T-helper 17 cell (primary cell): ENCODE measurements at places on chromosomes 7 and 10. TPM values are rescaled to one million over a fixed set of nuclear protein-coding genes. Genes with fewer than 3 reads are reported as not detected.

RTKN2 gene
- total RNA-seq = 3.8 TPM

RARRES2 gene
- total RNA-seq = not detected

INHBA gene
- 0.12 TPM for total RNA-seq

VAX1 gene
- not detected for total RNA-seq

CYP3A7 gene
- not detected for total RNA-seq

DENND2A gene
- not detected for total RNA-seq

SLC12A9 gene
- 43.9 TPM for total RNA-seq

ZNF736 gene
- total RNA-seq = 19.6 TPM

LHFPL3 gene
- not detected for total RNA-seq

HECW1 gene
- not detected for total RNA-seq

RHEB gene
- total RNA-seq = 71.1 TPM

RBM28 gene
- 24.9 TPM for total RNA-seq

GSTO2 gene
- 1.1 TPM for total RNA-seq

ATE1 gene
- total RNA-seq = 23.4 TPM

C10orf62 gene
- total RNA-seq = not detected

GRM8 gene
- not detected for total RNA-seq

MINDY3 gene
- total RNA-seq = 22.2 TPM

MYO3A gene
- not detected for total RNA-seq

PSMC2 gene
- 77.4 TPM for total RNA-seq

TAS2R4 gene
- total RNA-seq = 0.50 TPM

IRF5 gene
- 13.6 TPM for total RNA-seq

NKX1-2 gene
- not detected for total RNA-seq
